ENCODE measurements at places on chromosomes 1 and 21.

GRCh38 chr1:163346326-163346870 lies 24.6 kb downstream of the NUF2 start:
- DNase-seq, result no peak

GRCh38 chr1:8854240-8854639 lies 24.2 kb downstream of the ENO1 start:
- DNase-seq, result no peak

DNA sequence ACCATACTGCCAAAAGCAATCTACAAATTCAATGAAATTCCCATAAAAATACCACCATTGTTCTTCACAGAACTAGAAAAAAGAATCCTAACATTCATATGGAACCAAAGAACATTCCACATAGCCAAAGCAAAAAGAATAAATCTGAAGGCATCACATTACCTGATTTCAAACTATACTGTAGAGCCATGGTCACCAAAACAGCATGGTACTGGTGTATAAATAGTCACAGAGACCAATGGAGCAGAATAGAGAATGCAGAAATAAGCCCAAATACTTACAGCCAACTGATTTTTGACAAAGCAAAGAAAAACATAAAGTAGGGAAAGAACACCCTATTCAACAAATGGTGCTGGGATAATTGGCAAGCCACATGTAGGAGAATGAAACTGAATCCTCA lies 6.2 kb upstream of the DEPDC1 start:
- no peak for DNase-seq

GRCh38 chr1:247210062-247210375 lies 38.2 kb upstream of the ZNF124 start:
- DNase-seq, result no peak

GRCh38 chr1:48471691-48472576 lies at the start of gene SPATA6:
Gene SPATA6 (minus strand): TSS chr1:48472204. CDS start chr1:48472008, 196 bp downstream.
- DNase-seq, result peak; percentile 87

DNA sequence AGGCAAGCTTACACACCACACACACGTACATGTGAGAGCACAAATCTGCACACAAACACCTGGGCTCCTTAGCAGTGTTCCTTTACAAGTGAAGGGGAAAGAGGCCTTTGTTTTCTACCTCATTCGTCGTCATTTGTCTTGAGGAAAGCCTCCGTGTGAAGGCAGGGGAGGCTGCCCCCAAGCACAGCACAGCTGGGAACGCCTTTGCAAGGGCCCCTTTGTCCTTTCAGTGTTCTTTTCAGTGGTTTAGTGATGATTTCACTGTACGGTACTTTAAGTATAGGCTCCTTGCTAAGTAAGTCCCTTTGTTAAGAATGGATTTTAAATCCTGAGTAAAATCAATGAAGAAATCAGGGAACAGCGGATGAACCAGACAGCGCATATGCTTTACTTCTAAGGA lies 94.1 kb downstream of the PGBD5 start:
- DNase-seq, result no peak

GRCh38 chr1:54267815-54268761 lies 68.1 kb downstream of the MRPL37 start:
- DNase-seq, result no peak
